ENCODE measurements at places on chromosomes 6 and 20.

- no peak for DNase-seq
These were observed 21.3 kb downstream of the MTFR2 start for GRCh38 chr6:136228814-136229213.

- no peak for DNase-seq
These were observed 2.2 kb downstream of the SMLR1 start for GRCh38 chr6:130829333-130829910.

DNA sequence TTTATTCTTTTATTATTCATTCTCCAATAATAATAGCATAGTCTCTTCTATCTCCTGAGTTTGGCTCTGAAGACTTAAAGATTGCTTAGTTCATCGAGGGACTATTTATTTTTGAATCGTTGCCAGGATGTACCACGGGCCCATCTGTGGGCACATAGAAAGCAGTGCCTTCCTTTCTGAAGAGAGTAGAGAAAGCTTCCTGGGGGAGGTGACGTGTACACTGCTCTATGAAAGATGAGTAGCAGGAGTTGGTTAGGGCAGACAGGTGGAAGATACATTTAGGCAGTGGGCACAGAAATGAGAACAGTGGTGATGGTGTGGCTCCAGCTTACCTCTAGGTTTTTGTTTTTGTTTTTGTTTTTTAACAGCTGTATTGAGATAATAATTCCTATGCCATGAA, 98.4 kb downstream of the CDKAL1 start:
- DNase-seq = no peak

- no peak for DNase-seq
These were observed 682 bp upstream of the ZSCAN9 start for GRCh38 chr6:28224131-28225055.

GRCh38 chr20:16434062-16434664, 139.1 kb downstream of the KIF16B start:
- DNase-seq = peak; percentile 3

DNA sequence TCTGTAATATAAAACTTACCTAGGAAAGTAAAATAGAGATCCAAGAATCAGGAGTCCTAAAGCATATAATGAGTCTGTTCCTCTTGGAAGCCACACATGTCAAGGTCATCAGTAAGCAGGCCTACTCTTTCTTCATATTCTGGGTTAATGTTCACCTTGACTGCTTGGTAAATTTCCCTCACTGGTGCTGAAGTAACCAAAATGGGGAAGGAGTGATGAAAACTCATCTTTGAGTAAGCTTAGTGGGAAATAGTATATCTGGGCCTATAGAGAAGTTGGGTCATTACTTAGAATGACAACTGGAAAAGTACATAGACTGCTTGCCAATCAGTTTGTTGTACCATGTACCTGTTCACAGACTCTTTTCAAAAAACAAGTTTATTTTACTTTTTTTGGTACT, 6.6 kb downstream of the TSPYL4 start:
- no peak for DNase-seq

- DNase-seq = no peak
These were observed 11.2 kb upstream of the TTK start for GRCh38 chr6:79993012-79993910.
